ENCODE measurements at places on chromosomes 5 and 9.
A peak's percentile ranks its signal among the peaks of the same experiment; 100 is the strongest.

GRCh38 chr9:120442308-120442995 is 137.5 kb downstream of the CDK5RAP2 start:
- no peak for DNase-seq

- DNase-seq = no peak
These were observed 10.4 kb upstream of the C5orf63 start for GRCh38 chr5:127083711-127084110.

GRCh38 chr9:133360400-133361393 is 4.3 kb downstream of the SURF2 start:
- no peak for DNase-seq

GRCh38 chr5:2147504-2148311 is 265.0 kb upstream of the IRX4 start:
- DNase-seq = no peak

GRCh38 chr9:137277329-137278041 is at the start of gene TOR4A:
TOR4A (plus strand) TSS chr9:137277726; CDS start chr9:137278690, 964 bp downstream.
- no peak for DNase-seq

GRCh38 chr5:132779961-132780360 is 2.9 kb upstream of the SEPTIN8 start:
- no peak for DNase-seq

- peak; percentile 66 for DNase-seq
These were observed 21.8 kb upstream of the TTC1 start for GRCh38 chr5:159987031-159987674.
